ENCODE measurements at places on chromosomes 16 and 17. TPM values are rescaled to one million over a fixed set of nuclear protein-coding genes. Genes with fewer than 3 reads are reported as not detected.
A peak's percentile ranks its signal among the peaks of the same experiment; 100 is the strongest.

The DCUN1D3 gene
- total RNA-seq: 7.5 TPM

The TAT gene
- not detected for total RNA-seq

The SLC35G6 gene
- total RNA-seq: not detected

The EVPLL gene
- not detected for total RNA-seq

The NPTX1 gene
- not detected for total RNA-seq

The PPM1E gene
- 1.7 TPM for total RNA-seq

The DOC2B gene
- 18.1 TPM for total RNA-seq

The DRC3 gene
- 0.06 TPM for total RNA-seq

The TSNAXIP1 gene
- 0.52 TPM for total RNA-seq

The SGCA gene
- total RNA-seq: not detected

The SLC16A6 gene
- total RNA-seq: 0.07 TPM

The C16orf96 gene
- total RNA-seq: not detected

The NRN1L gene
- 0.46 TPM for total RNA-seq

The PPP1R1B gene
- not detected for total RNA-seq

The COPZ2 gene
- 2.6 TPM for total RNA-seq

The PLXDC1 gene
- not detected for total RNA-seq

DNA sequence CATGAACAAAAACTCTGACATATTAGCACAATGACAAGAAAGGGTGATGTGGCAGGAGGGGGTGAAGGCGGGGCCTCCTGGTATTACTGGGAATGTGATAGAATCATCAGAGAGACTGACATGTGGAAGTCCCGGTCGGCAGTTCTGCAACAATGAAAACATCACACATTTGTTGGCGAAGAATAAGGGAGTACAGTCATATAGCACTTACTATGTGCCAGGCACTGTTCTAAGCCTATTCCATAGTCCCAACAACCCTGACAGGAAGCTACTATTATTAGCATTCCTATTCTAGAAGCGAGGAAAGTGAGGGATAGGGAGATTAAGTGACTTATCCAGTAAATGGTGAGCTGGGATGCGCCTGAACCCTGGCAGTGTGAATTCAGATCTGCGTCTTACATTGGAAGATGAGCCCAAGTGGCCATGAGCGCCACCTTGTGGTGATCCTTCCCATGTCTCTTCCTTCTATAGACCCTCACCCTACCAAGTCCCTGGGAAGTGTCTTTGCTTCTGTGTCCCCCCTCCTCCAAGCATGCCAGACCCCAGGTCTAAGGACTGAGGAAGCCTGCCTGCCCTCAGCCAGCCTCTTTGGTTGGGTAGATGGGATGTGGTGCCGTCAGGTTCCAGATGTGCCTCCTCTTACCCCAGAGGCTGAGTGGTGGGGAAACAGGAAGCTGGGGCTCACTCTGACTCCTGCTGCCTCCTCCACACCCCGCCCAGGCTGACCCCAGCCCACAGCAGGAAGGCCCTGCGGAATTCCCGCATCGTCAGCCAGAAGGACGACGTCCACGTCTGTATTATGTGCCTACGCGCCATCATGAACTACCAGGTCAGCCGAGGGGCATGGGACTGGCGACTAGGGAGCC lies 14.0 kb downstream of the FMNL1 start:
- no peak for DNase-seq

- no peak for DNase-seq
Measured at GRCh38 chr16:8798174-8798527, 512 bp downstream of the PMM2 start.

GRCh38 chr17:16314859-16315258 lies 38.4 kb downstream of the CENPV start:
- DNase-seq: no peak

GRCh38 chr17:63542942-63543821 lies 7.1 kb upstream of the DCAF7 start:
- DNase-seq: no peak

GRCh38 chr16:82609140-82609539 lies 17.6 kb upstream of the CDH13 start:
- DNase-seq: no peak

- no peak for DNase-seq
Measured at GRCh38 chr16:12027558-12028287, 51.2 kb downstream of the SNX29 start.

GRCh38 chr16:9603316-9603715 lies 511.9 kb downstream of the HAPSTR1 start:
- no peak for DNase-seq

GRCh38 chr17:42655528-42655927 lies 3.6 kb upstream of the TUBG2 start:
- no peak for DNase-seq

DNA sequence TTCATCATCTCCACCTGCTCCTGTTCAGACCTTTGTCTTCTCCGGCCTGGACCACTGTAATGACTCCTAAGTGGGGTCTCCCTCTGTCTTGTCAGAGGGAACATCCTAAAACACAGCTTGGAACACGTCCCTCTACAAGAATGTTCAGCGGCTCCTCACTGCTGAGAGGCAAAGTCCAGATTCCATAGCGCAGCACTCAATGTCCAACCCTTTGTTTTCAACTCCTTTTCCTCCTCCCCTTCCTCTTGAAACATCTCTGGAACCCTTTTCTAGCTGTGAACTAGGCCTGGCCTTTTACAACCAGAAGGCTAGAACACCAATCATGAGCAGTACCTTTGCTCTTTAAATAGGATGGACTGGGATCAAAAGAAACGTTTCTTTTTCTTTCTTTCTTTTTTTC lies 914 bp downstream of the C17orf50 start:
- no peak for DNase-seq

- DNase-seq: peak; percentile 54
Measured at GRCh38 chr17:76497979-76498875, 3.0 kb downstream of the RHBDF2 start.

GRCh38 chr17:74599023-74599399 lies 6.9 kb upstream of the CD300LD start:
- DNase-seq: no peak

DNA sequence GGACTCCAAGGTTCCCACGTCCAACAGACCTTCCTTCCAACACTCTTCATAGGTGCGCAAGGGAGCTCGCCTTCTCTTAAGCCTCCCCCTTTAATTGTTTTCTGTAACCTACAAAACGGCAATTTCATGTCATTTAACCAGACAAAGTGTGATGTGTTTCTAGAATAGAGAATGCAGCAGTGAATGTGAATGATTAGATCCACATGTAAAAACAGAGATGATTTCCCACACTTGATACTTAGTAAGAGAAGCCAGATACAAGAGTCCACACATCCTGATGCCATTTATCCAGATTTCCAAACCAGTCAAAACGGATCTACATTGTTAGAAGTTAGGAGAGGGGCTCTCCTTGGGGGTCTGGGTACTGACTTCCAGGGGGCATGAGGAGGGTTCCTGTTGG lies 89.3 kb downstream of the IRF8 start:
- DNase-seq: no peak

GRCh38 chr17:47719411-47720152 lies 13.5 kb upstream of the TBX21 start:
- DNase-seq: no peak

- no peak for DNase-seq
Measured at GRCh38 chr17:4815043-4815675, 8.2 kb downstream of the PLD2 start.

GRCh38 chr16:16018705-16019104 lies 69.3 kb downstream of the ABCC1 start:
- no peak for DNase-seq

DNA sequence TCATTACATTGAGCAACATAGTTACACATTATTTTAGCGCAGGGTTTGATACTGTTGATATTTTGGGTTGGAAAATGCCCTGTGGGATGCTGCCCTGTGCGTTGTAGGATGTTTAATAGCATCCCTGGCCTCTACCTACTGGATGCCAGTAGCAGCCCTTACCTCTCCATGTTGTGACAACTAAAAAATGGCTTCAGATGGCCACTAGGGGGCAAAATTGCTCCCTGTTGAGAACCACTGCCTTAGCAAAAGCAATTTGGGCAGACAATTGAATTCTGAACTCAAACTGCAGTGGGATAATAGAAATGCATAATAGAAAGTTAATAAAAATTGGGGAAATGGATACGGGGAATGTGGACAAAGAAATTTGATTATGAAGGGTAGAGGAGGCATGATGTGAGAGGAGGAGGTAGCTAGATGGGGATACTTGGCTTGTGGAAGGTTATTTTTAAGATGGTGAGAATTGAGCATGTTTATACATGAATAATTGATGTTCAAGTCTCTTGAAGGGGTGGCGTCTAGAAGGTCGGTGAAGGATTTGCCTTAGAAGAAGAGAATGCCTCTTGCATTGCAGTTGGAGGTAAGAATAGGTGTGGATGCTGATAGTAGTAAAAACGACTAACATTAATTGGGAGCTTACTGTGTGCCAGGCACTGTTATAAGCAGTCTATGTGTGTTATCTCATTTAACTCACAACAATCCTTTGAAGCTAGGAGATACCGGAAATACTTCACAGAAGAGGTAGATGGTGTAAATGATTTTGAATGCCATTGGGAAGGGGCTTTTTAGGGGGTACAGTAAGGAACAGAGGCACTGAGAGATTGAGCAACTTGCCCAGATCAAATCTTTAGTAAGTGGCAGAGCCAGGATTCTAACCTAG lies 19.0 kb downstream of the HEATR9 start:
- DNase-seq: peak; percentile 10

DNA sequence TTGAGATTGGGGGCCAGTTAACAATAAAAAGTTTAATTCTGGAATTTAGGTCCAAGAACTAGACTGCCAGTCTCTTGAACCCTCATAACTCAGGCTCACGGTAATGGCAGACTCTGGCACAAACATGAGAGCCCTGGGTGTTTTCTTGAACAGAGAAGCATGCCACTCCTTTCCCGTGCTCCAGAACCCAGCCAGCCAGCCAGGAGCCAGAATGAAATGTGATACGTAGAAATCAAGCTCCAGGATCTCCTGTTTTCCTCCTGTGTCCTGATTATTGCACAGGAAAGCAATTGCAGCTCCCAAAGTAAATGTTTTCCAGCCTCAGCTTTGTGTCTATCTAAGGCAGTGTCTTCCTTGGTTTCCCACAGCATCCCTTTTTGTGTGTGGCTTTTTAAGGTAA lies 46.2 kb upstream of the NOL11 start:
- DNase-seq: no peak

DNA sequence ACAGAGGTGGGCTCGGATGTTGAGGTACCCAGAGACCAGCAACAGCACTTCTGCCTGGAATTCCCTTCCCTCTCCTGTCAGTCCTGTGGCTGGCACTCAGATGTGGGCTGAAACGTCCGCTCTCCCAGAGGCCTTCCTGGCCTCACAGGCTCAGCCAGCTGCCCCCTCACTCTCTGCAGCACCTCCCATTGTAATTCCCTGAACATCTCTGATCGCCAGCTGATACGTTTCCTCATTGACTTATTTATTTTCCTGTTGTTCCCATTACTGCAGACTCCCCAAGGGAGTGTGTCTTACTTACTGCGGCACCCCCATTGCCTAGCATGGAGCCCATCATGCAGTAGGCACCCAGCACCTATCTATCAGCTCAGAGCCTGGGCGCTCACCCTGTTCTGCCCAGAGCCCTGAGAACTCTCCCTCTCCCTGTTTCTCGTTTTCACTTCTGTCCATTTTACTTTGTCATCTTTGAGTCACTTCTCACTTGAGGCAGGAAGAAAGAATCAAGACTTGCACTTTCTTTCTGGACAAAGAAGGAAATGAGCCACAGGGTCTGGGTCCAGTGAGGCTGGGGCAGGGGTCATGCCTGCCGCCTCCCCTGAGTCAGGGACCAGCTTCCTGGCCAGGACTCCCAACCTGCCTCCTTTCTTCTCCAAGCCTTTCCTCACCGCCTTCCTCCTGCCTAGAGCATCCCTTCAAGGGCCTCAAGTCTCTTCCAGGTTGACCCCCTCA lies 10.2 kb downstream of the CDH5 start:
- no peak for DNase-seq

GRCh38 chr16:85464383-85465305 lies 148.5 kb upstream of the GSE1 start:
- no peak for DNase-seq
